ENCODE measurements at places on chromosomes 13 and 19.

- DNase-seq, result no peak
Observed at GRCh38 chr19:29089315-29089870, 123.6 kb downstream of the UQCRFS1 start.

DNA sequence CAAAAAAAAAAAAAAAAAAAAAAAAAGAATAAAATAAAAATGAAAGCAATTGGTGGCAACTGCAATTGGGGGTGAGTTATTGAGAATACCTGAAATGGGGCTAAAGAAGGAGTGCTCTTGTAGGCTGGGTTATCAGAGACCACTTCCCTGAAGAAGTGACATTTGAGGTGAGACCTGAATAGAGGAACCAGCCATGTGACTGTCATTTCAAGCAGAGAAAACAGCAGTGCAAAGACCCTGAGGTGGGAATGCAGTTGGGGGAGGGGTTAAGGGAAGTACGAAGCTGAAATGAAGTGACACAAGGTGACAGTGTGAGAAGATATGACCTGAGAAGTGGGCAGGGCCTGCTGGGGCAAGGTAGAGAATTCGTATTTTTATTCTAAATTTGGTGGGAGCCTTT is 4.3 kb upstream of the PALM3 start:
- DNase-seq, result no peak

DNA sequence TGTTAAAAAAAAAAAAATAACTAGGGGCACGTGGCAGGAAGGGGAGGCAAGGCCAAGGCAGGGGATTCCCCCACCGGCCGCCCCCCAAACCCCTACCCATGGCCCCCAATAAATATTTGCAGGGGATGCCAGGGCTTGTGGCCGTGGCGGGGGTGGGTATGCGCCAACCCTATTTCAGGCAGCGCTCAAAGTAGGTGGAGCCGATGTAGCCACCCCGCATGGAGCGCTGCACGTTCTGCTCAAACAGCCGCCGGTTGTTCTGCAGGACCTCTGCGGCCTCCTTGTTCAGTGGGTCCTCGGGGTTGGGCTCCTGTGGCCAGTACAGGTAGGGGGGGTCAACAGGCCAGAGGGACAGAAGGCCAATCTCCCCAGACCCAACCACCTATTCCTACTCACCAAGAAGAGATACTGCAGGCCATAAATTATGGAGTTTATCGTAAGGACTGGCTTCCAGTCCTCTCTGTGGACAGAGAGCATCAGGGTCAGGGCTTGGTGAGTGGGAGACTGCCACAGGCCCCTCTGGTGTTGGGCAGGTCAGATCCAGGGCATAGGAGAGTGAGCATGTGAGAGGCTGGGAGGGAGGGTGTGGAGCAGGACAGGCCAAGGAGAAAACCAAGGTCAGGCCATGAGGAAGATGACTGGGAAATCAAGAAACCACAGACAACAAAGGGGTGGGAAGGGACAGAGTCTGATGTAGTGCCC is 1.2 kb upstream of the CHMP2A start:
- DNase-seq, result no peak

GRCh38 chr19:19410553-19411550 is 5.4 kb downstream of the GATAD2A start:
- no peak for DNase-seq

DNA sequence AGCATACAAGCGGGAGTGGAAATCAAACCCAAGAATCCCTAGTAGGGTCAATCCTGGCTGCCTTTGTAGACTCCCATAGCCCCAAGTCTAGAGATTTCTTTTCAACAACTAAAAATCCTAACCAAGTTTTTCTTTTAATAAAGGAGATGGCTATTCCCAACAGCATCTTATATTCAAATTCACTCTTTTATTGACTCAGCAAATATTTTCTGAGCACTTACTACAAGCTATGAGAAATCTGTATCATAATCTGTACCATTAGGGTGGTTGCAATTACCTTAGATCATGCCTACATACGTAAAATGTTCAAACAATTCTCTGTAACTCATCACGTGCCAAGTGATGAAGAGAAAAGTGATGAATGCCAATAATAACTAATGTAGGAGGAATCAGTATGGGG is 54.5 kb downstream of the LNX2 start:
- no peak for DNase-seq

- DNase-seq, result no peak
Observed at GRCh38 chr13:113791226-113791625, 32.2 kb downstream of the TMEM255B start.

All from stimulated activated CD8-positive, alpha-beta memory T cell treated with anti-CD3 and anti-CD28 coated beads, Interleukin-15, amount 100 ng/mL, for 24 hours (primary cell).